GM12891 (cell line): ENCODE measurements at places on chromosomes 3 and 15.

- DNase-seq = no peak
These were observed 231.2 kb upstream of the ARRDC4 start for GRCh38 chr15:97729270-97729669.

GRCh38 chr3:157151627-157152026 lies 8.3 kb downstream of the CCNL1 start:
- no peak for DNase-seq

DNA sequence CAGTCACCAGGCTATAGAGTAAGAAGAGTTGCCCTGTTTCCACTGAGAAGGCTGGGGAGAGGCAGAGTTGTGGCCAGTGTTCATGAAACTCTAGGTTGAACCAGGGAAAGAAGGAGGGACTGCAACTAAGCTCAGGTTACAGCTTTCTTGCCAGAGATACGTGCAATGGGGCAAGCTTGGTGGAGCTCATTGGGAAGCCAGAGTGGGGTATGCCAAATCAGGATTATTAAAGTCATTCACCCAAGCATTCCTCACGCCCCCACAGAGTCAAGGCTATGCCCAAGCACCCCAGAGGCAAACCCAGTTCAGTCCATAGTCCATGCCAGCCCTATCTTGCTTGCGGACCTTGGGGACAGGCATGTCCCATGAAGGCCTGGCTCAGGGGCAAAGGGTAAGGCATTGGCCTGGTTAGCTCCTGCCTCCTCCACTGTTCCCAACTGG lies 17.6 kb downstream of the SLC6A20 start:
- no peak for DNase-seq

DNA sequence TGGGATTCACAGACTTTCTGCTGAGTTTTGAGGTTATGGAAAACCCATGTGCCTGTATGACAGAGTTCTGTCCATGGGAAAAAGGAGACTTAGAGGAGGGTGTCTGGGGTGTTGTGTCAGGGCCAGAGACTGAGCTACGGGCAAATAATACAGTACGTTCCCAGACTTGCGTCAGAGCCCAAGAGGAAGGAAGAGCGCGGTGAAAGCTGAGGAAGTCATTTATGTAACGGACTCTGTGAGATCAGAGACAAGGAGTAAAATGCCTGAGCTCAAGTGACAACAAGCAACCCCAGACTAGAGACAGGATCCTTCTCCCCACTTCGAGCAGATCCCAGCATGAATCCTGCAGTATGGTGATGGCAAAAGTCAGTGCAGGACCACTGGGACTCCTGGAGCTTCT lies 368.6 kb upstream of the MCTP2 start:
- no peak for DNase-seq

GRCh38 chr3:129577925-129578786 lies 28.3 kb downstream of the PLXND1 start:
- DNase-seq = peak; percentile 77

- peak; percentile 32 for DNase-seq
These were observed 970 bp downstream of the BBX start for GRCh38 chr3:107523539-107524325.

GRCh38 chr3:8962226-8962861 lies 928 bp downstream of the RAD18 start:
- DNase-seq = no peak

GRCh38 chr3:106058475-106058874 lies 189.7 kb upstream of the CBLB start:
- DNase-seq = no peak

- DNase-seq = no peak
These were observed 8.3 kb downstream of the BMF start for GRCh38 chr15:40100123-40100946.

DNA sequence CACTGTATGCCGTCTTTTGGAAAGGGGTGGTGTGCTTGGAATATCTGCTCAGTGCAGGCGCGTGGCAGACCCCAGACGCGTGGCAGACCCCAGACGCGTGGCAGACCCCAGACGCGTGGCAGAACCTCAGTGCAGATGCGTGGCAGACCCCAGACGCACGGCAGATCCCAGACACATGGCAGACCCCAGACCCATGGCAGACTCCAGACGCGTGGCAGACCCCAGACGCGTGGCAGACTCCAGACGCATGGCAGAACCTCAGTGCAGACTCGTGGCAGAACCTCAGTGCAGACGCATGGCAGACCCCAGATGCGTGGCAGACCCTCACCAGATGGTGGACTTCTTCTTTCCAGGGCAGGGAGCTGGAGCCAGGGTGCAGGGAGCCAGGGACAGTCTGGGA lies 637 bp upstream of the MUC4 start:
- no peak for DNase-seq

DNA sequence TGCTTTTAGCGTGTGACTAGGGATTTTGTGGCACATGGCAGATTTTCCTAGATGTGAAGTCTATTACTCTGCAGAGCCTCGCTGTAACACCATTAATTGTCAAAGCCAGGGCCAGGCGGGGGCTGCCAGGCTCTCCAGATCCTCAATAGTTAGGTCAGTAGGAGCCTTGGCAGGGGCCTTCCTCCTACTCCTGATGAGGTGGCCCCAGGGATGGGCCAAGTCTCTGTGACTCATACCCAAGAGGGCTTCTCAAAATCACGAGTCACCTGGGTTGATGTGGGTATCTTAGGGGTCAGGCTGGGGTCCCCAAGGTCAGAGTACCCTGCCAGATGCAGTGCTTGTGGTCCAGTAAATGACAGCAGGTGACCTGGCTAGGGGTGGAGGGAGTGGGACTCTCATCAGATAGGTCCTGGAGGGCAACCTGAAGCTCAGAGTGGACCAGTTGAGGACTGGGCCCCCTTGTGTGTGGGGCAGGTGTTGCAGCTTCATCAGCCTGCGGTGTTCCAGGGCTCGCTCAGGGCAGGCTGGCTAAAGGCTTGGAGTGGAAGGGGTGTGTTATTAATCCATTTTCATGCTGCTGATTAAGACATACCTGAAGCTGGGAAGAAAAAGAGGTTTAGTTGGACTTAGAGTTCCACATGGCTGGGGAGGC lies 88.5 kb upstream of the MYZAP start:
- no peak for DNase-seq

GRCh38 chr3:107999215-107999775 lies 91.5 kb downstream of the CD47 start:
- DNase-seq = no peak

- no peak for DNase-seq
These were observed 50.5 kb upstream of the PLCL2 start for GRCh38 chr3:16834214-16834613.

GRCh38 chr15:85151861-85152260 lies 170.2 kb downstream of the PDE8A start:
- no peak for DNase-seq

DNA sequence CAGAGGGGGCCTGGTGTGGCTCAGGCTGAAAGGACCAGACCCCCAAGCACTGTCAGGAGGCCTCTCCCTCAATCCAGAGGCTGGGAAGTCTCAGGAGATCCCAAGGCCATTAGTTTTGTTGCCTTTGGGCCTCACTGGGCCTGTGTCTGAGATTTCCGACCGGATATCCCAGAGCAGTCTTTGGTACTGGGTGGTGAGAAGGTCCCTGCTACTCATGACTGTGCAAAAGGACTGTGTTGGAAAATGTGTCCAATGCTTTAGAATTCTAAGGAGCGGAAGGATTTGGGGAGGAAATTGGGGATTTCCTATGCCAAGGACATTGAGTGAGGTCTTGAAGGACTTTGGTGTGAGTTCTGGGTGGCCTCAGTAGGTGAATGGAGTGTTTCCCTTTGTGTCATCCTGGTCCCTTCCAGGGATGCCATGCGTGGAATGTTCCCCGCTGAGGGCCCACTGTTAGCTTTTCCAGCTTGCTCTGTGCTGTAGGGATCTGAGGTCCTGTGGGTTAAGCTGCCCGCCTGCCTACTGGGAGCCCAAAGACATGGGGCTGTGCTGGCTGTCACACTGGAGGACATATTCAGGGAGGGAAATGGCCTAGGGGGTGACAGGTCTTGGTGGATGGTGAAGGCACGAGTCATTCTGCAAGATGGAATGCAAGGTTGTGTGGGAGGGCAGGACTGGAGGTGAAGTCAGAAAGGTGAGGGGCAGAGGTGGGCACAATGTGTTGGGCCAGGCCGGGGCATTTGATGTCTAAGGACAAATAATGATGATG lies 16.4 kb downstream of the SMAD6 start:
- DNase-seq = no peak

DNA sequence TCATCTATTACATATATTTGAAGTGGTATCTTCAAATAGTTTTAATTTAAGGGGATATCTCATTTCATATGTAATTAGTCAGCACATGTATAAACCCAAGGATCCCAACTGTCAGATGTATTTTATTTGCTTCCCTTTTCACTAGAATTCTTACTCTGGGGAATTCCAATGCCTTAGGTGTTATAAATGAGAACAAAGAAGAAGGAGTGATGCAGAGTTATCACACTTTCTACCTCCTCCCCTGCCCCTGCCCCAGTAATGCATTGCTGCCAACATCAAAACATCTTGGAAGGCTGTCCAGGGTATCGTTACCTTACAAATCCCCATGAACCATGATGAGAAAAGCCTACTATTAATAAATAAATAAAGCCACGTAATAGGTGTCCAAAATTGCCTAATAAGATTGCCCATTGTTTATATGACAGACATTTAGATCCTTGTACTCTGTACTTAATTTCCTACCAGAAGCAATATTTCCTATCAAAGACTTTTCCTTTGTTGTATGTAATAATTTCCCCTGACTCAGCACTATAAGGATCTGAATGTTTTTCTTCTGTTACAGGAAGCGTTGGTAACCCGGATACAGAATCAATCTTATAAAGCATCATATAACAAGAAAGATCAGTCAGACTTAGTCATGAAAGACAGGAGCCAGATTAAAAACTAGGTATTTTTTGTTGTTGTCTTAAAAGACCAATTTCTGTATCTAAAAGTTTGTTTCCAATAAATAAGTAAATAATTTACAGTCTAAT lies 38.8 kb downstream of the CBLB start:
- no peak for DNase-seq

GRCh38 chr3:113079218-113079961 lies 88.6 kb downstream of the GTPBP8 start:
- no peak for DNase-seq

DNA sequence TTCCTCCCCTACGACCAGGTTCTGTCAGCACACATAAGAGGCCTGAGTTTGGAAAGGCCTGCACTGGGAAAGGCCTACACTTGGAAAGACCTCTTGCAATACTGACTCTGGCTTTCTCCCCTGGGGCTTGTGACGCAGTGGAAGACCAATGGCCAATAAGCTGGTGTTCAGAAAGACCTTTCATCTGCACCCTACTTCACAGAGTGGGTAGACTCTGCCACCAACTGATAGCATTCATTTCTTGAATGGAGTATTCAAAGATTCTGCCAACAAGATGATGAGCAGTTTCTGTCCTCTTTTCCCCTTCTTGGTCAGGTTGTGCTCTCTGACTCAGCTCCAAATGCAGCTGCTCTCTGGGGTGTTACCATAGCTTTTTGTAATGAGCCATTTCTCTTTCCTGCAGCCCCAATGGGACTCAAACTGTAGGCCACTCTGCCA lies 48.8 kb downstream of the TIPARP start:
- no peak for DNase-seq

DNA sequence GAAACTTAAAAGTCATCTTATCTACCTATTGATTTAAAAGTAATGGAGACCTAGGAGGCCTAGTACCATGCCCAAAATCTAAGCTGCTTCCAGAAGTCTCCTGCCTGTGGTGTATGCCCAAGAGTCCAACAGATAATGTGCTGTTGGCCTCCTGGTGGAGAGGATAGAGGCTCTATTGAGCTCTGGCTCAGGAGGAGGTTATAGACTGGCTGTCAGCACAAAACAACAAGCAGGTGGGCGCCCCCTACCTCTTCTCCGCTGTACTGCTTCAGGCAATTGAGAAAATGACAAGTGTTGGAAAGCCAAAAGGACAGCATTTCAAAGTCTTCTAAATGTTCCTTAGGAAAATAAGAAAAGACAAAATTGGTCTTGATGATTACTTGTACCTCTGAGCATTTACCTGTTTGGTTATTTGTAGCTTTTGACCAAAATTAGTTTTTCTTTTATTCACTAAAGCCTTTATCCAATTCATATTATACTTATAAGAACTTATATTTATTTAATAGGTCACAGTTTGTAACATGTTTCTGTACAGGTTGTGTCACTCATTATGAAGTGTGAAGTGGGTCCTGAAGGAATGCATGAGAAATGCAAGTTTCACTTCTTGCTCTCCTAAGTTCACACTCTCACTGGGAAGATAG lies 17.2 kb upstream of the GNB5 start:
- peak; percentile 46 for DNase-seq

DNA sequence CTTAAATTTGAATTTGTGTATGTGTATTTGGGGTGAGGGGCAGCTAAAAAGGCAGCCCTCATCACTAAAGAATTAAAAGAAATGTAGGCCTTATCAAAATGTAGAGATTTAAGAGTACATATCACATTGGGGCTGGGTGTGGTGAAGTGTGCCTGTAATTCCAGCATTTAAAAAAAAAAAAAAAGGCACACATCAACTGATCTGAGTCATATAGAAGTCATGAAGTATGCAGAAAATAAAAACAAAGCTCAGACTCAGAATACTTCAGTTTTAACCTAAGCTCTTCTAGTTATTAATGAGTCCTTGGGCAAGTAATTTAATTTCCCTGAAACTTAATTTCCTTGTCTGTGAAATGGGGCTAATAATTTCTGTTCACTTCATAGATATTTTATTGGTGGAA lies 31.6 kb downstream of the SLC24A1 start:
- DNase-seq = no peak

DNA sequence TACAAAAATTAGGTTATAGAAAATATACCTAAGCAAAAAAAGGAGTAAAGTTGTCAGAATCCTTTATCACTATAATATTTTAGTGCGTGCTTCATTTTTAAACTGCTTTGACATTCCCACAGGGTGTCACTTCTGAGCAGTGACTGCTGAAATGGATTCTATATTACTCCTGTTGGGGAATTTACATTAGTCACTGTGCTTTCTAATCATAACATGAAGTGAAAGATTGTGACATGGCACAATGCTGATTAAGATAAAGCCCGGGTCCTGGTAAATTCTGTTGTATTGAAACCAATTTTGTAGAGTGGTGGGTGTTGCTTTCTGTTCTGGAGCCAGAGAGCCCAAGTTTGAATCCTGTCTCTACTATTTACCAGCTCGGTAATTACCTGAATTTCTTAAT lies 36.4 kb upstream of the EHHADH start:
- DNase-seq = no peak

DNA sequence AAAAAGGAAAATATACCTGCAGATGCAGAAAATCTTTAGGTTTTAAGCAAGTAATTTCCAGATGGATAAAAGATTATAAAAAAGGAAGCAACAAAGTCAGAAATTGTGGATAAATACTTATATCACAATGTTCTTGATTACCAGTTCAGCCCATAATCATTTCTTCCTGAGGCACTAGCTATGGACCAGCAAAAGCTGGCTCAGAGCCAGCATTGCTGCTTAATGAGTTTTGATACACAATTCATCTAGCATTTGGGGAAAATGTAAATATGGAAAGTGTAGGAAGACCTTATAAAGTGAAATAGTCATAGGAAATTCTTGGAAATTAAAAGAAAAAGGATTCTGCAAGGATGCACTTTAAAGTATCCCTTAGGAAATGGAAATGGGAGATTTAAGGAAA lies 168.3 kb upstream of the GBE1 start:
- no peak for DNase-seq

DNA sequence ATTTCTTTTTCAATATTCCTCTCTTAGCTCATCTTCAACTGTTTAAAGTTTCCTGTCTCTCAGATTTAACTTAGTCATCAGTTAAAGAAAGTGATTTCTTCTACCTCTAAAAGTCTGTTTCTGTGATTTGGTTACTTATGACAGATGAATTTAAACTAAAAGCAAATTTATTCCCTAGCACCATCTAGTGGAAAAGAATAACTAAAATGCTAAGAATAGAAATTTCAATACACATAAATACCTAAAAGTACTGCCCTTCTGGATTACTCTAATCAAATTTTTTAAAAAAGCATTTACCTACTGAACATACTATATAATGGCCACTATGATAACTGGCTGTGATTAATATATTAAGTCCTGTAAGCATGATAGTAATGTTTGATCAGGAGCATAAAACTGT lies 14.0 kb upstream of the ZCWPW2 start:
- DNase-seq = no peak
